Sigmoid colon (tissue), 7 donors: ENCODE measurements at places on chromosomes 5 and 9. TPM values are rescaled to one million over a fixed set of nuclear protein-coding genes. Genes with fewer than 3 reads are reported as not detected.
A peak's percentile ranks its signal among the peaks of the same experiment; 100 is the strongest.

The TAS2R1 gene
- not detected for total RNA-seq

The GRIN1 gene
- 0.16 TPM for total RNA-seq

DNA sequence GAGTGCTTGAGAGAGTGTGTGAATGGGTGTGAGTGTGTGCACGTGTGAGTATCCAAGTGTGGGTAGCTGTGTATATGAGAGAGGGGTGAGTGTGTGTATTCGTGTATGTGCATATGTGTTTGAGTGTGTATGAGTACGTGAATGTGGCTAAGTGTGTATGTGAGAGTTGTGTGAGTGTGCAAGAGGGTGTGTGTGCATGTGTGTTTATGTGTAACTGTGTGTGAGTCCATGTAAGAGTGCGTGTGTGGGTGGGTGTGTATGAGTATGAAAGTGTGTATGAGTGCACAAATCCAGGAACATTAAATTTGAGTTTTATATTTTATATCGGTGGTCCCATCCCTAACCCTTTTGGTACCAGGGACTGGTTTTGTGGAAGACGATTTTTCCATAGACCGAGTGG is 156.4 kb downstream of the TENT4A start:
- H3K27ac ChIP-seq: no peak overlapping the region
- no peaks in the 10 kb centered on the region for H3K27me3 ChIP-seq
- H3K36me3 ChIP-seq: no peaks in the 10 kb centered on the region
- H3K4me1 ChIP-seq: peaks cover 20% of the 10 kb centered on the region

DNA sequence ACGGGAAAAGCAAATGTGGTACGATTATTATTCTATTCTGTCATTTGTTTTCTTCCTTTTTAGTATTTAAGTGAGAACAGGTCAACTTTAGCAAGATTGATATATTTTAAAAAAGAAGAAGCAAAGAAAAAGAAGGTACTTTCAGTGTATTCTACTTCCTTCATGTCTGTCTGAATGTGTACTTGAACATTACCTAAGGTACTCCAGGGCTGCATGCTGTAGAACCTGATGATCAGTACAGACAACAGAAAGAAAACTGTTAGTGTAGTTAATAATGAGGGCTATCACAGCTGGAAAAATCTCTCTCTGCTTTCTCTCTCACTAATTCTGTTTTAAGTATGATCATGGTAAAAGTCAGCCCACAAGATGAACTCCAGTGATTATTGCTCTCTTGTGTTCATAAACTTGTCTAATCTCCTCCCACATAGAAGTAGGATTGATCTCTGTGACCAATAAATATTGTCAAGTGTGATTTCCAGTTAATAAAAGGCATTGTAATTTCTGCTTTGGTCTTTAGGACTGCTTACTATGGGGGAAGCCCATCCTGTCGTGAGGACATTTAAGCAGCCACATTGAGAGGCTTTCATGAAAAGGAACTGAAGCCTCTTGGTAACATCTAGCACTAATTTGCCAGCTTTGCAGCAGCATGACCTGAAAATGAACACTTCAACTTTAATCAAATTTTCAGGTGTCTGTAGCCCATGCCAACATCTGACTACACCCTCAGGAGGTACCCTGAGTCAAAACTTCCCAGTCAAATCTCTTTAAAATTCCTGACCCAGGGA is 864.0 kb upstream of the ACO1 start:
- no peaks in the 10 kb centered on the region for H3K27me3 ChIP-seq
- no peaks in the 10 kb centered on the region for H3K36me3 ChIP-seq

DNA sequence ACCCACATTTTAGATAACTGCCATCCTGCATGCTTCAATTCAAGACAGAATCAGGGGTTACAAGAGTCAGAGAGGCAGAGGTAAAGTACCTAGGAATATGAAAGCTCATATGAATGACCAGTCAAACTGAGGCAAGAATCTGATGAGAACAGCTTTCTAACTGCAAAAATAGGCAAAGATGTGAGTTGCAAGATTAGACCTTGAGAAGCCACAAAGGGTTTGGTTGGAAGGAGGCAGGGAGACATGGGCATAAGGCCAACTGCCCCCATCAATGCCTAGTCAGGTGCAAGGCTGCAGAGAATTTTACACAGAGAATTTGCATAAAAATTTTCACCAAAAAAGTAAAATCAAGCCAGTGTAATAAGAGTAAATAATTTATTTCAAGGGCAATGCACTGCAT is 12.8 kb downstream of the FAM114A2 start:
- DNase-seq: no peak
- no peaks in the 10 kb centered on the region for H3K27me3 ChIP-seq
- H3K36me3 ChIP-seq: peaks cover 16% of the 10 kb centered on the region

GRCh38 chr9:137745541-137745991 is 126.8 kb downstream of the EHMT1 start:
- no peaks in the 10 kb centered on the region for H3K27me3 ChIP-seq
- H3K4me1 ChIP-seq: no peaks in the 10 kb centered on the region
- DNase-seq: no peak
- no peak overlapping the region for H3K4me3 ChIP-seq
- no peak overlapping the region for H3K27ac ChIP-seq
- peaks cover 13% of the 10 kb centered on the region for H3K36me3 ChIP-seq

DNA sequence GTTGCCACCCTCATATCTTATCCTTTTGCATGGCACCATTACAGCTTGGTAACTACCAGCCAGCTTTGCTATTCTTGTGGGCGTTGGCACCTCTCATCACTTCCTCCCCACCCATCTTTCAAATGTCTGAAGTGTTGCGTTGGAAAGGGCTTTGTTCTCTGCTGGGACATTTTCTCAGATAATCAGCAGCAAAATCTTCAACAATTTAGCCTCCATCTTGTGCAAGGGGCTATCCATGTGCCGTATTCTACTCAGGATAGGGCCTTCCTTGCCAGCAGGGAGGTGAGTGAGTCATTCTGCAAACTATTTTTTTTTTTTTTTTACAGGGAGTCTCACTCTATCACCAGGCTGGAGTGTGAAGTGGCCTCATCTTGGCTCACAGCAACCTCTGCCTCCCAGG is 62.1 kb upstream of the NUDT12 start:
- no peaks in the 10 kb centered on the region for H3K36me3 ChIP-seq
- no peaks in the 10 kb centered on the region for H3K4me1 ChIP-seq
- no peak overlapping the region for H3K27ac ChIP-seq
- no peak overlapping the region for H3K4me3 ChIP-seq
- DNase-seq: no peak

- H3K36me3 ChIP-seq: no peaks in the 10 kb centered on the region
- no peak overlapping the region for H3K27ac ChIP-seq
- no peaks in the 10 kb centered on the region for H3K4me1 ChIP-seq
- H3K27me3 ChIP-seq: no peaks in the 10 kb centered on the region
- no peak overlapping the region for H3K4me3 ChIP-seq
Measured at GRCh38 chr9:19994296-19994695, 205.5 kb upstream of the SLC24A2 start.

GRCh38 chr5:115284021-115284420 is 12.4 kb downstream of the CCDC112 start:
- no peak overlapping the region for H3K4me3 ChIP-seq
- no peak overlapping the region for H3K27ac ChIP-seq
- H3K36me3 ChIP-seq: no peaks in the 10 kb centered on the region

DNA sequence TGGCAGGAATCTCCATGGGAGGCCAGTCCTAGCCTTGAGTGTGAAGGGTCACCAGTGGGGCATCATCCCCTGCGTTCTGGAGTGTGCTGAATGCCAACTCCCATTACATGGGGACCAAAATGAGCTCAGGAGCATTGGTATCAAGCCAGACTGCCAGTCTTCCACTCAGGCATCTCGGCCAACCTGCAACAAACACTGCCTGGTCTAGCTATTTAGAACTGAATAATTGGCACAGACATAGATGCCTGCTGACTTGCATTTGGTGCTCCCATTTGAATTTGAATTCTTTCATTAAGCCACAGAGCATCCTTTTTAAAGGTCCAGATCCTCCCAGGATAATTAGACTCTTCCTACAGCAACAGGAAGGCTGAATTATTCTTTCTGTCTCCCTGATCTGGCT is 116.6 kb upstream of the ABCA1 start:
- no peaks in the 10 kb centered on the region for H3K36me3 ChIP-seq
- peaks cover 9% of the 10 kb centered on the region for H3K4me1 ChIP-seq
- no peaks in the 10 kb centered on the region for H3K27me3 ChIP-seq
- H3K27ac ChIP-seq: no peak overlapping the region
- no peak for DNase-seq

- no peaks in the 10 kb centered on the region for H3K27me3 ChIP-seq
- H3K27ac ChIP-seq: no peak overlapping the region
- no peaks in the 10 kb centered on the region for H3K36me3 ChIP-seq
- no peaks in the 10 kb centered on the region for H3K4me1 ChIP-seq
Measured at GRCh38 chr9:97447001-97447400, 35.1 kb downstream of the TDRD7 start.

DNA sequence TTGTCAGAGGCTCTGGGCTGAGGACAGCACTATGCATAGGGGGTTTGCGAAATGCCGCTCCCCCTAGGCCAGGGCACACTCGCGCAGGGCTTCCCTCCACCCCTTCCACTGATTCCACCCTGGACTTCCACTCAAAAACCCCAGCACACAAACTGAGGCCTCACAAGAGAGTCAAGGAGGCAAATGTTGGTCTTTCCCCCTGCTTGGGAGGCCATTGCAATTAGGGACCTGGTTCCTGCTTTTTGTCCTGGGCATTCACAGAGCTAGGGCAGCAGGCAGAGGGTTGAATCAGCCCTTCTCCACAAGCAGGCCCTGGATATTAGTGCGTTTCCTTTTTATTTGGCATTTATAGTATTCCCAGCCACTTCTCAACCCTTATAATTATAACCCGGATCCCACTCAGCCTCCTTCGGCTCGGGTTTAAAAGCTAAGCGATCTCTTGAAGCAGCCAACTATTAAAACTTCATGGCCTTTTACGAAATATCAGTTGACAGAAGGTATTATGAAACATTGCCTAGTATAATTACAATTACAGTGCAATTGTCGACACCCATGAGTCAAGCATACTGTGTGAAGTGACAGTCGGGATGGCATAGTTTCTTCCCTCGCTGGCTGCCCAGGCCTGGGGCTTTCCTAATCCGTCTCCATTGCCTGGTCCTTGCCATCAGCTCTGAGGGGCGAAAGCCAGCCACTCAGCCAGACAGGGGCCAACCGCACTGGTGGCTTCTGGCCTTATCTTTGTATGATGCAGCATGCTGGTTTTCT is 285.5 kb upstream of the MAP3K1 start:
- H3K4me3 ChIP-seq: no peak overlapping the region
- H3K4me1 ChIP-seq: no peaks in the 10 kb centered on the region
- H3K27me3 ChIP-seq: no peaks in the 10 kb centered on the region
- DNase-seq: no peak
- H3K36me3 ChIP-seq: no peaks in the 10 kb centered on the region

DNA sequence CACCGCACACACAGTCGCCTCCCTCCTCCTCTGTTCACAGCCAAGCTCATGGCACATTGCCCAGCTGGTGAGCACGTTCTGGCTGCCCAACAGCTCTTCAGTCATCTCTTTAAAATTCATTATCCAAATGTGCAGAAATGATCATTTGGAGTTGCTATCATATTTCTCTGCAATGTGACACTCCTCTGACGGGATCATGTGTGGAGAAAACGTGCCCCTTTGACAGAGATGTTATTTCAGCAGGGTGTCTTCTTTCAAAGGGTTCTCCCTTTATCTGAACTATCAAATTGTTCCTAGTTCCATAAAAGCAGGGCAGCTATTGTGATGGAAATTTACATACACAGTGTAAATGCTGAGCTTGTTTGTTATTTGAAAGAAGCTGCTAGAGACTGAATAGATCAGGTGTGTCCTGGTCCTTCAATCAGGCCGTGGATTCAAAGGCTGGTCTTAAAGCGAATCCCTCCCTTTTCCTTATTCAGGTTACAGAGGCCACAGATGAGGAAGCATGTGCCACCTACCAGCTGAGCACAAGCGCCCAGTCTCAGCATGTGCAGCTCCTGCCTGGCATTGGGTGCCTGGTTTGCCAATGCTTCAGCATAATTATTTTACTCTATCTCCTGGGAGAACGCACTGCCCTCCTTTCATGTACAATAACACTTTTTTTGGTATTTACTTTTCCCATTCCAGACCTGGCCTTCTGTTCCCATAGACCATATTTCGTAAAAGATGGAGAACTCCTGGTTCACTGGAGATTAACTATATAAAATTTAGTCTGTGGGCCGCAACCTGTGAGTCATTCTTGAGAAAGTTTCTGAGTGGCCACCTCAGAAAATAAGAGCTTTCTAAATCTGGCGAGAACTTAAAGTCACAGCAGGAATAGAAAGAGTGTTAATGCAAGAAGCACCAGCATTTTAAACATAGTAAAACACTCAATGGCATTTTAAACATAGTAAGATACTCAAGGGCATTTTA is 433.7 kb downstream of the ENC1 start:
- DNase-seq: peak; percentile 72
- no peaks in the 10 kb centered on the region for H3K27me3 ChIP-seq
- no peak overlapping the region for H3K27ac ChIP-seq

DNA sequence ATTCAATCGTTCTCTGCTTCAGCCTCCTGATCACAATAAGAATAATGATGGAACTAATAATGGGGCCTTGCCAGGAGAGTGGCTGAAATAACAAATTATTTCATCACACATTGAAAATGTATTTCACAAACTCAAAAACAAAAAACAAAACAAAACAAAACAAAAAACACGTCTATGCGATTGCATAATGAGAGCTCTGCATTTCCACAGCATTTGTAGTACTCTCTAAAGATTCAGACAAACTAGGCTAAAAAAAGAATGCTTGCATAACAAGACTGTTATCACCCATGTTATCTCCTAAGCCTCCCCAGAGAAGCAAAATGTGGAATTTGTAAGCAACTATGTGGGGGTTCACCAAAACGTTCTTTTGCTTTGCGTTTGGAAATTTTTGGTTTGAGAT is 48.1 kb downstream of the PRELID2 start:
- H3K27ac ChIP-seq: no peak overlapping the region
- no peaks in the 10 kb centered on the region for H3K4me1 ChIP-seq
- DNase-seq: no peak
- no peaks in the 10 kb centered on the region for H3K27me3 ChIP-seq

- H3K4me3 ChIP-seq: no peak overlapping the region
- H3K4me1 ChIP-seq: peaks cover 12% of the 10 kb centered on the region
- H3K36me3 ChIP-seq: peaks cover 24% of the 10 kb centered on the region
- no peak for DNase-seq
Measured at GRCh38 chr9:129505270-129505902, 115.5 kb downstream of the C9orf50 start.
